GM19239 (cell line): ENCODE measurements at places on chromosomes 3 and 15.

- DNase-seq, result no peak
Measured at GRCh38 chr15:64070106-64070505, 23.5 kb downstream of the CIAO2A start.

DNA sequence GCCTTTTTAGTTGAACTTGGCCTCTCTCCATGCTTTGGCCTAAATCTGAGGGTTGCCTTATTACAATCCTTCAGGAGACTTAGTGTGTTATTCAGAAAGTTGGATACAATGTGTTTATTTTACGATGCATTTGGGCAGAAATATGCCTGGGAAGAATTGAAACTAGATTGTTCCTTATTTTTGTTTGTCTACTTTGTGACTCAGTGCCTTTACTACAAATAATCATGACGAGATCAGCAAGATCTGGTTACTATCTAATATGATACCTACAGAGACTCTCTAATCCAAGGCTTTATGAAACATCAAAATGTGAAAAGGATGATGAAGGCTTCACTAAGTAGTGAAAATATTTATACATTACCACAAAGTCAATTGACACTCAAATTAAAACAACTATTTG lies 82.2 kb downstream of the RBMS3 start:
- DNase-seq, result no peak

DNA sequence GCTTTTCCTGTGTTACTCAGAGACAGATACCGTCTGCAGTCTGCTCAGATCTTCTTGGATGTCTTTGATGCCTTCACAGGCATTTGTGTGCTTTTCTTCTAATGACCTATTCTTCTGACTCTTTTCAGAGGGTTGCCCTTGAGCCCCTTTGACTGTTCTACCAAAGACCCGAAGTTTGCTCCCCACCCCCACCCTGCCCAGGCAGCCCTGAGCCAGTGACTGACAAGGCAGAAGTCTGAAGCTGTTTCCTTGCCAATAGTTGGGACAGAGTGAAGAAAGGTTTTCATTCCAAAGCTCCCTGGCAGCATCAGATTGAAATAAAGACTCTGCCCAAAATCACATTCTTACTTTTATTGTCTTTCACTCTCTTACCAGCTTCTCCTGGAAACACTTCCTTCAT lies 9.0 kb upstream of the ATP13A5 start:
- no peak for DNase-seq

DNA sequence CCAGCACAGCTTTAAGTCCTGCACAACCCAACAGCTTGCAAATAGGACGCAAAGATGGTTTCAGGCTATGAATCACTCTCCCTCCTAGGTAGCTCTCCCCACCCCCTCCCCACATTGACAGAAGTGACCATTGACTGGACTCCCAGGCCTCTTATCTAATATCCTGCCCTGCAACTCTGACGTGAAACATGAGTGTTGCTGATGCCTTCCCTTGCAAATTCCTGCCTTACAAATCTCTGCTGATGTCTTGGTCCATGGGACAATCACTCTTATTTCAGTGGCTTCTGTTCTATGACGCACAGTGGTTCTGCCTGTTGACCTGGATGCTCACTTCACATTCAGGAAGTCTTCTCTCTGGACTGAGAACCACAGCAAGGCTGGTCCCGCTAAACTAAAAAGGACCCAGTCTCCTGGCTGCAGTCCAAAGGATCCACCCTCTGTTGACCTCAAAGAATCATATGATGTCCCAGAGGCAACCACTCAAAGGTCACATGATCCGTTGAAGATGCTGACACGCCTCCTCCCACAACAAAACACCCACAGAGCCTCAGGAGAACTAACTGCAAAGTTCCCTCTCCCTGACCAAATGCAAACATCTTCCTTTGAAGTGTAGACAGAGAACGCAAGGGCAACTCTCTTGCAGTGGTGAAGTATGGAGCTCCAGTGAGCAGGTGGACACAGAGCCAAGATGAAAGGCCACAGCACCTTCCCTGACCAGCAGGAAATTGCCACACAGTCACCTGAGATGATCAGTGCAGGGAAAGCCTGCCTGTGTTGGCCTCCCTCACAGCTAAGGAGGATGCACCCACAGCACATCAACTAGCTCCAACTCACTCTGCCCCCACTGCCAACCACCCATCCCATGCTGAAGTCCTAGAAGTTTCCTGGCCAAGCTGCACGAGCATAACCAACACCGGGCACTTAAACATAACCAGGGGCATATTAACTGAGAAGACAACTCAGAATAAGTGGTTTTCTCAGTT lies 112.3 kb downstream of the ADAMTS17 start:
- no peak for DNase-seq

DNA sequence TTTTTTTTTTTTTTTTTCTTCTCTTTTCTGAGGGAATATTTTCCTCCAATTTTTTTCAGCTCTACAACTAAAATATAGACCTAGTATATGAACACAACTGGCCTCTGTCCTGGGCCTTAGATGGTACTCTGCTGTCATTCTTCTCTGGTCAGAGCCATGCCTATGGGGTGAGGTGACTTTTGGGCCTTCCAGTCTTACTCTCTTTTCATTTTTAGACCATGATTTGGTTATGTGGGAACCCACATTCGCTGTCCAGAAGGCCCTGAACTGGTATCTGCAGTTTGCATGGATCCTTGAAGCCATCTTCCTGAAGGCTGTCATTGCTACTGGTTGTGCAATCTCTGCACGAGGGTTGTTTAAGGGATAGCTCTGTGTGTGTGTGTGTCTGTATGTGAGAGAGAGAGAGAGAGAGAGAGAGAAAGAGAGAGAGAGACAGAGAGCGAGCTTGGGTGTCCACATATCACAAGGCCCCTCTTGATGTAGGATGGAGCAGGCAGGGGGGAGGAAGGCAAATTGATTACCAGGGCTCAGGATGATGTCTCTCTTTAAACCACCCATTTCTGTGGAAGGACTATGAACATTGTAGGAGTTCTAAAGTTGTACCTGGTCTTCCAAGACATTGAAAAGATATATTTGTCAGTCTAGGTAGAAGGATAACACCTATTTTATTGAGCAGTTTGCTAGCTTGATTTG lies 6.9 kb downstream of the TGFBR2 start:
- no peak for DNase-seq

- no peak for DNase-seq
Measured at GRCh38 chr3:10836676-10837075, 20.6 kb downstream of the SLC6A11 start.

DNA sequence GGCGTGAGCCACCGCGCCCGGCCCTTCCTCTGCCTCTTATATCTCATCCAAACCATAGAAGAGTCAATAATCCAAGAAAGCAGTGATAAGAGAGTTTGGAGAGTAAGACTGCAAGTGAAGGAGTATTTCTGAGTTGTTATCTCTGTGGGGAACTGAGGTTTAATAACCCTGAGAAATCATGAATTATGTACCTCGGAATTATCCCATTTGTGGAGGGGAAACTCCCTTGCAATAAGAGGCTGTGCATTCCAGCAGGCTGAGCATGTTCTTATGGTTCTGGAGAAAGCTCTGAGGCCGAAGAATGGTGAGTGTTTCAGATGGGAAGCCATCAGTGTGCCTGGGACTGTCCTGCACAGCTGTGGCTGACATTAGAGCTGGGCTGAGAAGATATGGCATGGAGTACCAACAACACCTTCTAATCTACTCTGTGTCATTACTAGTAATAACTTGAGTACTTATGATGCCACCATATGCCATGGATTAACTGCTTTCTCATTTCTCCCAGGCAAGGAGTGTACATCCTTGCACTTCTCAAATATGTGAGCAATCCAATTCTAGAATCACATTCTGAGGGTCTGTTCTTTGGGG lies 31.4 kb upstream of the NOX5 start:
- DNase-seq, result no peak

GRCh38 chr15:69893863-69894262 lies 203.9 kb downstream of the TLE3 start:
- no peak for DNase-seq

DNA sequence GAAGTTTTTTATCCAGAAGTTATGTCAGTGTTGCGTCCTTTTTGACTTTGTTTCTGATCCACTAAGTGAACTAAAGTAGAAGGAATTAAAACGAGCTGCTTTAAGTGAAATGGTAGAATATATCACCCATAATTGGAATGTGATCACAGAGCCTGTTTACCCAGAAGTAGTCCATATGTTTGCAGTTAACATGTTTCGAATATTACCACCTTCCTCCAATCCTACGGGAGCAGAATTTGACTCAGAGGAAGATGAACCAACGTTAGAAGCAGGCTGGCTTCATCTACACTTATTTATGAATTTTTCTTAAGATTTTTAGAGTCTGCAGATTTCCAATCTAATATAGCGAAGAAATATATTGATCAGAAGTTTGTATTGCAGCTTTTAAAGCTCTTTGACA lies 57.6 kb downstream of the DNAH1 start:
- DNase-seq, result no peak

- no peak for DNase-seq
Measured at GRCh38 chr15:81049835-81050234, 49.1 kb downstream of the TLNRD1 start.

GRCh38 chr3:114880078-114880477 lies 267.0 kb downstream of the ZBTB20 start:
- DNase-seq, result no peak

- DNase-seq, result no peak
Measured at GRCh38 chr15:66670175-66670574, 31.9 kb upstream of the SMAD6 start.

GRCh38 chr3:56725175-56725574 lies 42.1 kb upstream of the TASOR start:
- DNase-seq, result peak; percentile 67

GRCh38 chr3:122680475-122681283 lies at the start of gene PARP14:
TSS of gene PARP14 (plus strand) at chr3:122680839. CDS start at chr3:122680884, 45 bp downstream.
- peak; percentile 35 for DNase-seq

DNA sequence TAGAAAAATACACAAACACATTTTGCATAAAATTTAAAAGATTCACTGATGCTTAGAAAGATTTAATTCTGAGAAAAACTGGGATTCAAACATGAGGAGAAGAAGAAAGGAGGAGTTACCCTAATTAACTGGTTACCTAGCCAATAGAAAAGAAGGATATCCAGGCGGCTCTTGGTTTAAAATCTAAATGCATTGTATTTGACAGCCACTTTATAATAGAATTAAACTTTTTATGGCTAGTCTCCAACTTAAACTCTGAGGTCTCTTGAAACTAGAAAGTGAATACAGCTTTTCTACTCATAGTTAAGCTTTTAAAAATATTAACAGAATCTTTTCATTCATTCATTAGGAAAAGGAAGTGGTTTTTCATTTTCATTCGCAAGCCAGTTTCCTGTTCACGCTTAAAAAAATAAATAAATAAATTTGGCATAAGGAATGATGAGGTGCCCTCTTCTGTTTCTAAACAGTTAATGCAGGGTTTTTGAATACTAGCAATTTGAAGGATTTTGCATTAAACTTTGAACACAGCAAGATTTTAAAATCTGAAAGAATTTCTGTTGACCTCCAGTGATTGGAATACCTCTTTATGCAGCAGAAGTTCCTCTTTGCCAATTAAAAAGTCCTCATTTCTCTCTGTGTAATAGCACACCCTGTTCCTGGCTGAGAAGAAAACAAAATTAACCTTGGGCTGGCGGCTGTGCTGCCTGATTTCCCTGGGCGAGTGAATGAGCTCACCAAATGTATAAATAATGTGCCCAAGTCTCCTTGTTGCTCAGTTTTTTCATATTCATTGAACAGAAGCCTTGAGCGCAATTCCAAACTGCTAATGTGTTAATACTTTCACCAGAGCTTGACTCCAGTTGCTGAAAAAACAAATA lies 105.1 kb downstream of the ZMAT3 start:
- no peak for DNase-seq

GRCh38 chr3:89690646-89691045 lies 583.2 kb downstream of the EPHA3 start:
- no peak for DNase-seq

DNA sequence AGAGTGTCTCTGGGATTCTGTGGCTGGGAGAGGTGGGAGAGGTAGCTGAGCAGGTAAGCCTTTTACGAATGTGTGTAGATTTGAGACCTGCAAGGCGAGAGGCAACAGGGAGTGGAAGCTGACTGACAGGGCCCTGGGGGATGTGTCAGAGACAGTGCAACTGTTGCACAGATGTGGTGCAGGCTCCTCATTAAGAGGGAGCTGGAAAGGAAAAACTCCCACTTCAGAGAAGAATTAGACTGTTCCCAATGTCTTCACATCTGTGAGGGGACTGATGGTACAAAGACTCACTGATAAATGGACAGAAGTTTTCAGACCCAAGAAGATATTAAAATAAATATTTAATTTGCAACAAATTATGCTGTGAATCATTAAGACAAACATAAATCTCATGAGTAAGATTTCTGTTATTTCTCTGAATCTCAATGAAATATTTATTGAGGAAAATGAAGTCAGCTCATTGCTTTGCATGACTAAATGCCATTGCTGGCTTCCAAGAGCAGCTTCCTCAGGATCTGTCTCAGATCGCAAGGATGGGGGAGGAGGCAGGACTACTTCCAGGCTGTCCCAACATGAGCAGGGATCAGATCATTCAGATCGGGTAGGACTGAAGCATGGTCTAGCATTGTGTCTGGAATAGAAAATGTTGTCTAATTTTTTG lies 127.3 kb upstream of the ROPN1 start:
- DNase-seq, result no peak

DNA sequence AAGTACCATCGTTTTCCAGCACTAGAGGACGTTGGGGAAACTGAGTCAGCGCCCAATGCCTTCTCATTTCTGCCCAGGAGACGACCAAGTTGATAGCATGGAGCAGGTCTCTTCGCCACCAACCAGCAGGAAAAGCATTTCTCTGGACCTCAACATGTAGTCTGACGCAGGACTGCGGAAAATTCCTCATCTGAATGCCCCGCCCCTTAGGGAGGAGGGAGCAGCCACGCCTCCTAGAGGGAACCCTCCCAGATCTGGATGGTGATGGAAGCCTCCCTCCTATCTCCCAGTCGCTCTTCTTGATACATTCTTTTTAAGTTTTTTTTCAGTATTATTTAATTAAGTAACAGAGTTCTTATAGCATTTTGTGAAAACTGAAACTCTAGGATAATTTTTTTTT lies 17.4 kb upstream of the MINDY4B start:
- DNase-seq, result no peak

DNA sequence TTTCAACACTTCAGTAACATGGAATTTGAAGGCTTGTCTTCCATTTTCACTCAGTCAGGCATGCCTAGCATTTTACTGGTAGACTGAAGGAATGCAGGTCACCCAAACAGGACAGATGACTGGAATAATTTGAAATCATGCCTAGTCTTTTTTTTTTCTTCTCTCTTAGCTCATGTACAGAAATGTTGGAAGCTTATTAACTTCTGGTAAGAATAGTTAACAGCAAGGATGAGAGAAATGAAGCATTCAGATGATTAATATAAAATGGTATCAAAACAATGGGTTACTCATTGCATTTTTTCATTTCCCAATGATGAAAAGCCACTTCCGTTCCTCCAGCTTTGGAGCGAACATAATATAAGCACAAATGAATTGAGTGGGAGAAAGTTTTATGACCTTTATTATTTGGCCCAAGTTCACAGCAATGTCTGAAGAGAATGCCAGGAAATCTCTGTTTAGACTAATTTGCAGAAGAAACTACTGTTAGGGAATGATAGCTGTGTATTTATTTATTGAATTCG lies 431.6 kb upstream of the RASGRP1 start:
- no peak for DNase-seq

- no peak for DNase-seq
Measured at GRCh38 chr15:92049290-92049989, 195.9 kb downstream of the SLCO3A1 start.

- no peak for DNase-seq
Measured at GRCh38 chr3:5297895-5298294, 110.4 kb downstream of the EDEM1 start.

- no peak for DNase-seq
Measured at GRCh38 chr15:87599616-87600015, 656.9 kb downstream of the NTRK3 start.

GRCh38 chr3:133915685-133916658 lies 20.3 kb upstream of the RAB6B start:
- DNase-seq, result no peak
